ENCODE measurements at places on chromosomes 11 and 22.

- DNase-seq = no peak
Observed at GRCh38 chr11:62179995-62180394, 10.0 kb upstream of the SCGB1D1 start.

- no peak for DNase-seq
Observed at GRCh38 chr11:62157603-62158002, 32.4 kb upstream of the SCGB1D1 start.

DNA sequence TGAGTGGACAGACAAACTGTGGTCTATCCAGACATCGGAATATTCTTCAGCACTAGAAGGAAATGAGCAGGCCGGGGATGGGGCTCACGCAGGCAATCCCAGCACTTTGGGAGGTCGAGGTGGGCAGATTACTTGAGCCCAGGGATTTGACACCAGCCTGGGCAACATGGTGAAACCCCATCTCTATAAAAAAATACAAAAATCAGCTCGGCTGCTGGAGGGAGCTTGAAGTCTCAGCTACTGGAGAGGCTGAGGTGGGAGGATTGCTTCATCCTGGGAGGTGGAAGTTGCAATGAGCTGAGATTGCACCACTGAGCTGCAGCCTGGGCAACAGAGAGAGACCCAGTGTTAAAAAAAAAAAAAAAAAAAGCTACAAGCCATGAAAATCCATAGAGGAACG is 8.0 kb upstream of the CTSD start:
- peak; percentile 11 for DNase-seq

- DNase-seq = no peak
Observed at GRCh38 chr11:19951558-19952115, 208.6 kb downstream of the DBX1 start.

- no peak for DNase-seq
Observed at GRCh38 chr11:65182258-65183170, 786 bp downstream of the CAPN1 start.

DNA sequence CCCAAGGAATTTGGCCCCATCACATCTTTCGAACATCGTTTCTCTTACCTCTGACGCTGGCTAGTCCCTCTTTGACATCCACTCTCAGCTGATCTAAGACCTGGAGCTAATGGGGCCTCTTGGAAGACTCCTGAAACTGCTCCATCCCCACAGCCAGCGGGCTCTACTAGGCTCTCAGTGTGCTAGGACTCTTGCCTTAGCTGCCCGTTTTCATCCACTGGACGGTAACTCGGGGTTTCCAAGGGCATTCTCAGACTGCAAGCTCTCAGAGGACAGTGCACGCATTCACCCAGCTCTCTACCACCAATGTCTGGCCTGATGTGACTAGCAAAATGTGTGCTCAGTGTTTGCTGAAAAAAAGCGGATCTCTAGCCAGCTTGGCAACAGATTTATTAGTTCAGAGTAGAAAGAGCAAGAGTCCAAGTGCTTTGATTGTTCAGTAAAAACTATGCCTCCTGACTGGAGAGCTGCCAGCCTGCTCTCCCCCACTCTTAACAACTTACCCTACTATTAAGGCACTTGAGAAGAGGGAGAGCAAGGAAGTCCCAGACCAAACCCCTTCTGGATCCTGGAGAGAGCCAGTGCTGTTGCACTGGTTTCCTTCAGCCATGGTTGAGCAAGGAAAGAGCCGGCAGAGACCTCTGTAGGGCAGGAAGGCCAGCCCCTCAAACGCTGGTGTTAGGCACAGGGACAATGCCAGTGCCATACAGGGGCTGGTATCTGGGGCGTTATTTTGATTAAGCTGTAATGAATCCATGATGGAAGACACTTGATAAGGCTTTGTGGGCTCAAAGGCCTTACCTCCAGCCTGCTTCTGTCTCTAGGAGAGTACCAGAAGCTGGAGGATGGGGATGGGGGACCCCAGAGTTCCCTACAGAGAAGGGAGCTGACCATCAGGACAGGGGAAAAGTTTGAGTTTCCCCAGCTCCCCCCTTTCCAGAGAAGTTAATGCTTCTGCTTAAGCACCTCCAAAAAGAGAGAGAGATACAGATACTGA is 9.2 kb downstream of the RELA start:
- no peak for DNase-seq

GRCh38 chr11:60370811-60371298 is 7.5 kb upstream of the MS4A7 start:
- DNase-seq = no peak
